ENCODE measurements at places on chromosomes 4 and X.

- DNase-seq: no peak
Observed at GRCh38 chr4:38160487-38161207, 200.4 kb downstream of the PTTG2 start.

DNA sequence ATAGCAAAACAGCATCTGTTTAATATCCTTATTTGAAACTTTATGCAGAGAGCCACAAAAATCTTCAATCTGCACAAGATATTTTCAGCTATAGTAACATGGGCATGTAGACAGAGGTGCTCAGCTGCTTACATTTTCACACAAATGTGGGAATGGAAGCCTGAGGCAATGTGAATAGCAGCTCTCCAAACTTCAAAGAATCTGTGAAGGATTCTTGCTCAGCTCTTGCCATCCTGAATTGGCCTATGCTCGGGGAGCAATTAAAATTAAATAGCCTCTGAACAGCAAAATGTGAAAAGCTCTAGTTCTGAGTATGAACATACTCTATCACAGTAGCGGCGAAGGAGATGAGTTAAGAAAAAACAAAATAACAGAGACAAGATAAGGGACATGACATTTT is 1523.8 kb downstream of the PCDH7 start:
- DNase-seq: no peak

DNA sequence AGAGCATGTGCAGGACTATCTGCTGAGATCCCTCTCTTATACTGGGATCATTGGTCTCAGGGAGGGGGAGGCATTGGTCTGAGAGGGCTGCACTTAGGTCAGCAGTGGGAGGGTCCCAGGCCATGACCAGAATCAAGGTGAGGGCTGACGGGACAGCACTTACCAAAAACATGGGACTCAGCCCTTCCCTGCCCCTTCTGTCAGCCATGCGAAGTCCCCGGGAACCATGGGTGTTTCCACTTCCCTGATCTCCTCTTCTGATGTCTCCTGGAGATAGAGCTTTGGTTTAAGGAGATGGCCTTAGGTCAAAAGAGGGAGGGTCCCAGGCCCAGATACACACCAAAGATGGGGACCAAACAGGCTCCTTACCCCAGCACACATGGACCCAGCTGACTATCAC is 12.9 kb upstream of the HSFX1 start:
- no peak for DNase-seq

GRCh38 chrX:40539214-40540142 is 41.3 kb upstream of the ATP6AP2 start:
- DNase-seq: no peak

DNA sequence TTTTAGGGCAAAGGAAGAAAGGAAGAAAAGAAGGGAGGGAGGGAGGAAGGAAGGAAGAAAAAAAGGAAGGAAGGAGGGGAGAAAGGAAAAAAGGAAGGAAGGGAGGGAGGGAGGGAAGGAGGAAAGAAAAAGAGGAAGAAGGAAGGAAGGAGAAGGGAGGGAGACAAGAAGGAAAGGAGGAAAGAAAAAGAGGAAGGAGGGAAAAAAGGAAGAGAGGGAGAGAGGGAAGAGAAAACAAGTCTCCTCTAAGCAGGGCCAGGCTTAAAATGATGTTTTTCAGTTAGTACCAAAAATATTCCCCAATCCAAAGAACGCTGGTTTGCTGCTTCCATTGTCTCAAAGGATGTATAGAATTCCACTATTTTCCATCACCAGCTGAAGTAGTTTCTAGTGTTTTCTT is 2.0 kb downstream of the TIGD4 start:
- DNase-seq: no peak

GRCh38 chr4:98204236-98204553 is 57.0 kb upstream of the RAP1GDS1 start:
- DNase-seq: no peak

DNA sequence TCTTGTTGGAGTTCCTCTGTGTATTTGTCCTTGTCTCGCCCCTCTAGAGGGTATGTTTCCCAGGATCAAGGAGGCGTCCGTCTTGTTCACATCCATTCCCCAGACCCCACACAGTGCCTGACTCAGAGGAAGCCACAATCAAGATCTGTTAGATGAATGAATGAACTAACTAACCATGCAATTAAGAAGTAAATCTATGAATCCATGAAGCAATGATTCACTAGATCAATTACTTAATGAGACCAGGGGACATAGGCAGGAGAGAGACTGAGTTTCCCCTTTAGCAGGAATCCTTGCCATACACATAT is 11.9 kb downstream of the BLOC1S4 start:
- no peak for DNase-seq

- no peak for DNase-seq
Observed at GRCh38 chr4:91220315-91220714, 1083.5 kb upstream of the GRID2 start.

- no peak for DNase-seq
Observed at GRCh38 chr4:6663596-6664393, 23.3 kb downstream of the MRFAP1 start.
